ENCODE measurements at places on chromosomes 5 and 9. TPM values are rescaled to one million over a fixed set of nuclear protein-coding genes. Genes with fewer than 3 reads are reported as not detected.

IL13 gene
- not detected for total RNA-seq

LCN6 gene
- not detected for total RNA-seq

ANKRD18A gene
- total RNA-seq: 12.2 TPM

- H3K4me3 ChIP-seq: no peak overlapping the region
- DNase-seq: no peak
- no peaks in the 10 kb centered on the region for H3K27me3 ChIP-seq
- no peaks in the 10 kb centered on the region for H3K4me1 ChIP-seq
- no peaks in the 10 kb centered on the region for H3K36me3 ChIP-seq
These were observed 207.5 kb downstream of the NXNL2 start for GRCh38 chr9:88742483-88742882.

GRCh38 chr9:136156209-136157120, 37.8 kb upstream of the TMEM250 start:
- H3K4me3 ChIP-seq: no peak overlapping the region
- H3K27me3 ChIP-seq: no peaks in the 10 kb centered on the region
- no peak overlapping the region for H3K27ac ChIP-seq
- no peaks in the 10 kb centered on the region for H3K4me1 ChIP-seq
- no peaks in the 10 kb centered on the region for H3K36me3 ChIP-seq
- no peak for DNase-seq

GRCh38 chr9:19998823-19999455, 210.1 kb upstream of the SLC24A2 start:
- no peak overlapping the region for H3K4me3 ChIP-seq
- H3K4me1 ChIP-seq: no peaks in the 10 kb centered on the region
- no peak overlapping the region for H3K27ac ChIP-seq

- no peaks in the 10 kb centered on the region for H3K4me1 ChIP-seq
- H3K27me3 ChIP-seq: no peaks in the 10 kb centered on the region
- H3K4me3 ChIP-seq: no peak overlapping the region
- no peak overlapping the region for H3K27ac ChIP-seq
- no peak for DNase-seq
- H3K36me3 ChIP-seq: no peaks in the 10 kb centered on the region
These were observed 128.9 kb upstream of the TARS1 start for GRCh38 chr5:33311893-33312292.

DNA sequence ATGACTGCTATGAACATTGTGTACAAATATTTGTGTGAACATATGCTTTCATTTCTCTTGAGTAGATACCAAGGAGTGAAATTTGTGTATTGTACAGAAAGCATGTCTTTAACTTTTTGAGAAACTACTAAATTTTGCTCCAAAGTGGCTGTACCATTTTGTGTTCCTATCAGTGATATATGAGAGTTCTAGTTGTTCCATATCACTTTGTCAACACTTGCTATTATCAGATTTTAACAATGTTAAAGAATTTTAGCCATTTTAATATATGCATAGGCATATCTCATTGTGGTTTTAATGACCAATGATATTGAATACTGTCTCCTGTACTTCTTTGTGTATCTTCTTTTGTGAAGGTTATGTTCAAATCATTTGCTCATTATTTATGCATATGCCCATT, 142.9 kb upstream of the NR3C1 start:
- H3K4me1 ChIP-seq: no peaks in the 10 kb centered on the region
- H3K27me3 ChIP-seq: no peaks in the 10 kb centered on the region
- no peak for DNase-seq

- H3K27ac ChIP-seq: peak overlapping the region; percentile 95
- DNase-seq: no peak
- no peaks in the 10 kb centered on the region for H3K36me3 ChIP-seq
These were observed 794 bp downstream of the PTBP3 start for GRCh38 chr9:112332674-112332976.

GRCh38 chr9:6723881-6724420, 33.8 kb upstream of the KDM4C start:
- no peak for DNase-seq
- no peaks in the 10 kb centered on the region for H3K36me3 ChIP-seq
- H3K4me3 ChIP-seq: no peak overlapping the region

- H3K27me3 ChIP-seq: no peaks in the 10 kb centered on the region
- H3K36me3 ChIP-seq: no peaks in the 10 kb centered on the region
- no peaks in the 10 kb centered on the region for H3K4me1 ChIP-seq
- H3K27ac ChIP-seq: no peak overlapping the region
- no peak for DNase-seq
- no peak overlapping the region for H3K4me3 ChIP-seq
These were observed 371.3 kb downstream of the ACTL7B start for GRCh38 chr9:108484468-108484867.

DNA sequence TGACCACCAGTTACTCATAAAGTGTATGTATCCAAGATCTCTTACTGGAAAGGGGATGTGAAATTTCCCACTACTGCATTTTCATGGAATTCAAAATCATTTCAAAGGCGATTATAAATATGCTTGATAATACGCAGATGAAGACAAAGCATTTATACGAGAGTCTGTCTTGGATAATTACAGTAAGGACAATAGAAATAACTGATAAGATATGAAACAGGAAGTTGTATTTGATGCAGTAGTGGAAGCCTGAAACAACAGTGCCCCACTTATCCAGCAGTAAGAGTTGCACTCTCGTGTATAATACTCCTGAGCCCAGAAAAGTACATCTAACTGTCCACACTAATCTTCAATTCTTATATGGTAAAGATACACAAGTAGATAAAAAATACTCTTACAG, 188.7 kb upstream of the POU5F2 start:
- no peak overlapping the region for H3K4me3 ChIP-seq
- no peak for DNase-seq
- H3K27me3 ChIP-seq: no peaks in the 10 kb centered on the region
- H3K27ac ChIP-seq: no peak overlapping the region

DNA sequence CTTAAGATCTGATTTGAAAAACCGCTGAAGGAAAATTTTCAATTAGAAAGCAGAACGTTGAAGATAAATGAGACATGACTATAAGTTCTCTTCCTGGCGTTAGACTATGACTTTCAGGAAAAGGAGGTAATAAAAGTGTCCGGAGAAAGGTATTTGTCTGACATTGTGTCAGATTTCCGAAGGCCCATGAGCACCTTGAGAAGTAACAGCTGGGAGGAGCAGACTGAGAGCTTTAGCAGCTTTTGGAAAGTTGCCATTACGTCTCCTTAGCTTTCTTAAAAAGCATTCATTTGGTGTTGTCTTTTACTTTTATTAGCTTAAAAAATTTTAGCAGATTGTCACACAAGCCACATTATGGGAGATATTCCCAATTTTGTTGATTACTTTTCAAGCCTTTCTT, 363.5 kb downstream of the NDUFS4 start:
- DNase-seq: no peak
- no peaks in the 10 kb centered on the region for H3K36me3 ChIP-seq
- no peaks in the 10 kb centered on the region for H3K4me1 ChIP-seq
- H3K4me3 ChIP-seq: no peak overlapping the region

All from naive thymus-derived CD4-positive, alpha-beta T cell (primary cell).